ENCODE measurements at places on chromosomes 5 and 9.

- no peak for DNase-seq
Observed at GRCh38 chr9:85944672-85945071, 3.7 kb downstream of the NAA35 start.

GRCh38 chr5:119651486-119651885 lies 22.1 kb downstream of the FAM170A start:
- DNase-seq = no peak

DNA sequence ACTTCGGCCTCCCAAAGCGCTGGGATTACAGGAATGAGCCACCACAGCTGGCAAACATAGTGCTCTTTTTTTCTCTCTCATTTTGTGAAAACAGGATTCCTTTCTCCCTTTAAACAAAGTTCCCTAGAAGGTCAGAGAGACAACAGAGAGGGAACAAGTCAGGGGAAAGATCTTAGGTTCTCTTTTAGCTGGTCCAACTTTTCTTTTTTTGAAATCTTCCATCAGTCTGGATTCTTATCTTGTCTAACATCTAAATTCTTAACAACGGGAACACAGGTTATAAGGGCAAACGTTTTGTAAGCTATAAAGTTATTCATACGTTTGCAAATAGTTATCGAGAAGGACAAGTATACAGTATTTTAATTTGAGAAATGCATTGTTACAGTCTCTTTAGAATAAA lies 224.1 kb upstream of the TBCA start:
- DNase-seq = no peak

GRCh38 chr5:56612759-56613158 lies 202.6 kb upstream of the MAP3K1 start:
- no peak for DNase-seq

GRCh38 chr5:19928562-19929421 lies 59.2 kb downstream of the CDH18 start:
- peak; percentile 7 for DNase-seq

DNA sequence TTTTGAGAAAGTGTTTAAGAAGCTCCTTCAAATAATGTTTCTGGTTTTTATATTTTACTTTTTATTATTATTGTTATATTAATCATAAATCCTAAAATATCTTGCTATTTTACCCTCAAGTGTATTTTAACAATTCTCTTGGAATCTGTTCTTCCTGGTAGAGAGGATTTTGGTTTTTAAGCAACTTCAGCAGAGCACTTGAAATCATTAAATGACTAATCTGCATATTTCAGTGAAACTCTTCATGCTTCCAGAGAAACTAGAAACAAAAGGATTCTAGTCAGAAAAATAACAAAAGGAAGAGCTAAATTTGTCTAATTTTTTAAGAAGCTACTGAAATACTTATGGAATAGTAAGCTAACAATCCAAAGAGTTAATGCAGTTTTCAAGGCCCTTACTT lies 1057.3 kb downstream of the TLE1 start:
- DNase-seq = no peak

GRCh38 chr5:148446611-148447010 lies 62.9 kb downstream of the FBXO38 start:
- no peak for DNase-seq

GRCh38 chr9:87375397-87376073 lies 122.1 kb upstream of the DAPK1 start:
- no peak for DNase-seq

GRCh38 chr9:122005597-122005996 lies 87.5 kb downstream of the TTLL11 start:
- peak; percentile 45 for DNase-seq

DNA sequence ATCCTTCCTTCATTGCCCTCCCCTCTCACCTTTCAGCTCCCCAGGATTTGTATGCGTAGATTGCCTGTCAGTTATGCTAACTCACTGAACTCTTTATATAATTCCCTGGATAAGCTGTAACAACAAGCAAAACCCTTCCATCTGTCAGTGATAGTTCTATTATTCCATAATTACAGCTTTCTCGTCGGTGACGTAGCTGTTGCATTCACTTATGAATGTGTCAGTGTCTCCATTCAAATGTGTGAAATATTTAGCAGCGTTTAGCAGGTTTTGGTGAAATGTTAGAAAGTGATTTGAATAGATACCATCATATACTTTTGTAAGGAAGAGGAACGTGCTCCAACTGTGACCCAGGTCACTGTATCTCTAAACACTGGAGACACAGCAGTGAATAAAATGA lies 45.2 kb downstream of the PIP5K1B start:
- DNase-seq = no peak

DNA sequence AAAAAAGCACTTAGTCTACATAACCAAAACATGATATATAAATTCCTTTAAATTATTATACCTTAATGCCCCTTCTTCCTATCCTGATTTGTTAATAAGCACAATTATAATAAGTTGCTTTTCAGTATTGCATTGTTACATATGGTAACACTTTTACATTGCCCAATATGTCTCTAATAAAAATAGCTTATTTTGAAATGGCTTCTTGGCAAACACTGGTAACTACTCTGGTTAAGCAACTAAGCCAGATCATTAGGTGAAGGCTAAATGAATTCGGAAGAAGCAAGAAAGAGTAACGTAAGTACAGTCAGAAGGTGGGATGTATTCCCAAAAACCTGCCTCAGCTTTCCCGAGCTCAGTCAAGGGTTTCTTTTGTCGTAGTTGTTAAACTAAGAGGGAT lies 85.3 kb downstream of the TTC39B start:
- DNase-seq = no peak

DNA sequence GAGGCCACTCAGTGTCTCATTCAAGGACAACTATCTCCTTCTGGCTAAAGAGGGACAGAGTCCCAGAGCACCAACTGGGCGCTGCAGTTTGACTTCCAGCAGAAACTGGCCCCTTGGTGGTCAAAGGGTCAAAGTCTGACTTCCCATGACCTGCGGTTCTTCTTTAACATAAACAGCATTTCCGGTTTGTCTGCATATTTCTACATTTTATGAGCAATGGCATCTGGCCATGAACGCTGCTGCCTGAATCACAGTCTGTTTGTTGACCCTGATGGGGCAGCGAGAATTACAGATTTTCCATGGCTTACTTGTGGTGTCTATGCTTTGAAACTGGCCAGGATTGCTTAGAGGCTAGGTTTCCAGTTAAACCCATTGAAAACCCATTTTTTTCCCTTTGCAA lies 1.3 kb downstream of the TNFSF15 start:
- DNase-seq = peak; percentile 91

All from lung microvascular endothelial cell (primary cell).